Right atrium auricular region (tissue), 2 donors: ENCODE measurements at places on chromosomes 11 and 22. TPM values are rescaled to one million over a fixed set of nuclear protein-coding genes. Genes with fewer than 3 reads are reported as not detected.

GRCh38 chr11:5280582-5281102 lies 10.9 kb upstream of the HBE1 start:
- DNase-seq = peak; percentile 64
- no peaks in the 10 kb centered on the region for H3K27me3 ChIP-seq
- no peaks in the 10 kb centered on the region for H3K36me3 ChIP-seq
- H3K4me1 ChIP-seq = no peaks in the 10 kb centered on the region
- no peak overlapping the region for H3K27ac ChIP-seq
- H3K4me3 ChIP-seq = no peak overlapping the region

Gene APOL5
- total RNA-seq = not detected

Gene CAVIN3
- 84.8 TPM for total RNA-seq

- no peaks in the 10 kb centered on the region for H3K27me3 ChIP-seq
- H3K4me1 ChIP-seq = peaks cover 58% of the 10 kb centered on the region
- no peak overlapping the region for H3K4me3 ChIP-seq
- DNase-seq = no peak
- H3K27ac ChIP-seq = peak overlapping the region; percentile 86
These were observed 26.5 kb downstream of the ARHGAP1 start for GRCh38 chr11:46673713-46674462.

DNA sequence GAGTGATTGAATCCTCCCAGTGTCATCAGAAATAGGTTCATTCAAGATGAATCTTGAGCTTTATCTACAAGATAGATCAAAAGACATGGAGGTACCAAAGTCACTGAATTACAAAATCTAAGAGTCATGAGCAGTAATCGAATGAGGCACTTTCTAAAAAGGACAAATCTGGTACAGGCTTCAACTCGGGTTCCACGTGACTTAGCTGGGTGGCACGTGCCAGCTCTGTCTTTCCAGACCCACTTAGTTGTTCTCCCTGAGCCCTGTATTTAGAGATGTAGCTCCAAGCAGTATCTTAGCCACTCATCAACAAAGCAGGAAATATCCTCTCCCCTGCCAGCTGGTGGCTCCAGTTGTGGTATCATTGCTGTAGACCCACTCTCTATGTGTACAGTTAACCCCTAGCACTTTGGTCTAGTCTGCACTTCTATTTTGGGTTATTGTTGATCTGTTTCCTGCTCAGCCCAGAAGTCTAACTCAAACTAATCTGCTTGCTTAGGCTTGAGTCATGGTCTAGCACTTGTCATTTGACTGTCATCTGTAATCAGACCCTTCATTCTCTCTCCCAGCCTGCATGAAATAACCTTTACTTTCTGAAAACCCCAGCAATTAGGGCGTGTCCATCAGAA lies 528.7 kb downstream of the ETS1 start:
- H3K4me1 ChIP-seq = no peaks in the 10 kb centered on the region
- H3K27me3 ChIP-seq = no peaks in the 10 kb centered on the region
- no peak overlapping the region for H3K27ac ChIP-seq
- H3K4me3 ChIP-seq = no peak overlapping the region
- H3K36me3 ChIP-seq = no peaks in the 10 kb centered on the region

DNA sequence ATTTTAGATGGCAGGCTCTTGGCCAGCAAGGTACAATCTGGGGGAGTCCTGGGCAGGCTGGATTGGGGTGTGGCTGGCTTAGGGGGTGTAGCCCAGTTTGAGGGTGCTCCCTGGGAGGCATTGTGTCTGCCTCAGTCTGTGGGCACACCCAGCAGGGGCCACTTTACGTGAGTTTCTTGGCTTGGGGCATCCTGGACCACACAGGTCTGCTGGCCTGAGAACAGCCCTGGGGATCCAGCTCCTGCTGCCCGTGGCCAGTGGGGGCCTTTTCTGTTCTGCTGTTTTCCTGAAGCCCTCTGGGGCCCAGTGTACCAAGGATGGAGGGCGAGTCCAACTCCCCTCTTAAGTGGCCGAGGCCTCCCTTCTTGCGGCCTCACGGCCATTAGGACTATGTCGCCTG lies 71.9 kb downstream of the MPPED1 start:
- no peaks in the 10 kb centered on the region for H3K4me1 ChIP-seq
- no peak for DNase-seq
- H3K36me3 ChIP-seq = no peaks in the 10 kb centered on the region
- no peak overlapping the region for H3K27ac ChIP-seq
- H3K27me3 ChIP-seq = no peaks in the 10 kb centered on the region
- H3K4me3 ChIP-seq = no peak overlapping the region

Gene GSTT2B
- 3.7 TPM for total RNA-seq

- H3K36me3 ChIP-seq = no peaks in the 10 kb centered on the region
- DNase-seq = no peak
- H3K4me3 ChIP-seq = no peak overlapping the region
- no peaks in the 10 kb centered on the region for H3K4me1 ChIP-seq
These were observed 159.9 kb upstream of the TENM4 start for GRCh38 chr11:79600711-79601110.

GRCh38 chr22:45876136-45877035 lies 100.6 kb downstream of the WNT7B start:
- no peaks in the 10 kb centered on the region for H3K4me1 ChIP-seq
- no peaks in the 10 kb centered on the region for H3K36me3 ChIP-seq
- DNase-seq = no peak
- H3K27me3 ChIP-seq = no peaks in the 10 kb centered on the region
- H3K4me3 ChIP-seq = no peak overlapping the region
- no peak overlapping the region for H3K27ac ChIP-seq

Gene TRIM49
- total RNA-seq = not detected

GRCh38 chr11:122258446-122259194 lies 142.6 kb upstream of the BLID start:
- H3K27ac ChIP-seq = no peak overlapping the region
- DNase-seq = no peak
- H3K36me3 ChIP-seq = no peaks in the 10 kb centered on the region

DNA sequence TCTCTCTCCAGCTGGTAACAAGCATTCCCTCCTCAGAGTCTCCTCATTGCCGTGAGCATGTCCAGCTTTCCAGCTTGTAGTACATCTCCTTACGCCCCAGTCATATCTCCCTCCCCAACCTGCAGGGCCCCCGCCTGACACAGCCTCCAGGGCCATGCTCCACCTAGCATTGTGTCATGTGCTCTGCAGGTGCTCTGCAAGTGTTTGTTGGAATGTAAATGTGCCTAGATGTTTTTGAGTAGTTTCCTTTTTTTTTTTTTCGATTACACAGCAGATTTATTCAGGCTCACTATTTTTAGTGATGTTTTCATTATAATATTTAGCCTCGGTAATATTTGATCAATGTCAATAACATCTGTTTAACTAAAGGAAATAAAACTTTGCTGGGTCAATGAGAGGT lies 82.5 kb downstream of the NCAM1 start:
- H3K36me3 ChIP-seq = no peaks in the 10 kb centered on the region
- H3K27ac ChIP-seq = no peak overlapping the region
- no peak for DNase-seq

DNA sequence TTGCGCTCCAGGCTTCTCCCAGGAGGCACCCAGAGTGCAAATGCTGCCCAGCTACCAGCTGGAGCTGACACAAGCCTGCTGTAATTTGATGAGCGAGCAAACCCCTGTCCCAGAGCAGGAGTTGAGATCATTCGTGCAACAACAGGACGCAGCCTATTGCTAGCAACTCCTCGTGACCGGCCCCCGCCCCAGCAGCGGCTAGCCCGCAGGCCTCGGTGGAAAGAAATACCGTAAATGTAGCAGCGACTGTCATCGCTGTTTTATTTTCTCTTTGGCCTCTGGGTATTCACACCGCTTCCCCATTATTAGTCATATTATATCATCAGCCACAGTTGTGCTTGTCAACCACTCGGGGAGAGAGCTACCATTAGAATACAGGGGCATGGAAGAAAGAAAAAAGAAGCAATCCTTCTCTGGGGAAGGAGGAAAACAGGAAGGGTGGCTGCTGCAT lies 59.2 kb upstream of the ATXN10 start:
- peak; percentile 84 for DNase-seq
- H3K36me3 ChIP-seq = no peaks in the 10 kb centered on the region
- H3K4me3 ChIP-seq = peak overlapping the region; percentile 15
- peak overlapping the region; percentile 53 for H3K27ac ChIP-seq
- no peaks in the 10 kb centered on the region for H3K4me1 ChIP-seq

GRCh38 chr11:28715726-28716125 lies 607.5 kb downstream of the METTL15 start:
- no peaks in the 10 kb centered on the region for H3K36me3 ChIP-seq
- H3K4me3 ChIP-seq = no peak overlapping the region
- H3K27me3 ChIP-seq = no peaks in the 10 kb centered on the region
- H3K4me1 ChIP-seq = no peaks in the 10 kb centered on the region
- no peak overlapping the region for H3K27ac ChIP-seq
